ENCODE measurements at places on chromosomes 3 and 15.

- DNase-seq = no peak
Observed at GRCh38 chr3:49460956-49461355, 9.1 kb upstream of the DAG1 start.

GRCh38 chr3:122546151-122546550, 17.9 kb downstream of the PARP9 start:
- DNase-seq = no peak

GRCh38 chr3:128337305-128337704, 129.4 kb downstream of the DNAJB8 start:
- no peak for DNase-seq

- no peak for DNase-seq
Observed at GRCh38 chr3:27907929-27908328, 185.8 kb upstream of the EOMES start.

GRCh38 chr3:126329927-126330725, 27.1 kb downstream of the KLF15 start:
- no peak for DNase-seq

DNA sequence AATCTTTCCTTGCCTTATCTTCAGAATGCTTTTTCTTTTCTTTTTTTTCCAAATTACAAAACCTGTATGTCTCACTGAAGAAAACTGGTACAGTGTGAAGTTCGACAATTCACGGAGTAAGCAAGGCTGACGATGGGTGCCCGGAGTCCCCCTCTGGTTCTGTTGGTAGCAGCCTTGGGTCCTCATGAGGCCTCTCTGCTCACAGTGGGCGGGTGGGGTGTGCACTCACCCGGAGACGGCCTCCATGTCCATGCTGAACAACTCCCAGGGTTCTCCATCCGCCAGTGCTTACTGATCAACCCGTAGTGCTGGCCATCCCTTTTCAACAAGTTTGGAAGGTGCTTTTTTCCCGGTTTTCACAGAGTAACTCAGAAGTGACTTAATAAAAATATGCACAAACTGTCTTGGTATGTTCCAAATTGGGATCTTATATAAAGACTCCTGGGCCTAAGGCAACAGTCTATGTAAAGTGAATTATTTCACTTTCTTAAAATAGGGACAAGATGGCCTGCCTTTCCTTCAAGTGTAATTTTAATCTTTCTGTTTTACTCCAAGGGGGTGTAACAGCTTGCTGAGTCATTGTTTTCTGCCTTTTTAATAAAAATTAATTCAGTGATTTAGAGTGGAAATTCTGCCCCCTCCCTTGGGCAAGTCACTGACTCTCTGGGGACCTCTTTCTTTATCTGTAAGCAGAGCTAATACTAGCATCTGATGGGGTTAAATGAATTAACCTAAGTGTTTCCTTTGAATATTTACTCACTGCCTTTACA, 23.7 kb downstream of the LRRK1 start:
- no peak for DNase-seq

DNA sequence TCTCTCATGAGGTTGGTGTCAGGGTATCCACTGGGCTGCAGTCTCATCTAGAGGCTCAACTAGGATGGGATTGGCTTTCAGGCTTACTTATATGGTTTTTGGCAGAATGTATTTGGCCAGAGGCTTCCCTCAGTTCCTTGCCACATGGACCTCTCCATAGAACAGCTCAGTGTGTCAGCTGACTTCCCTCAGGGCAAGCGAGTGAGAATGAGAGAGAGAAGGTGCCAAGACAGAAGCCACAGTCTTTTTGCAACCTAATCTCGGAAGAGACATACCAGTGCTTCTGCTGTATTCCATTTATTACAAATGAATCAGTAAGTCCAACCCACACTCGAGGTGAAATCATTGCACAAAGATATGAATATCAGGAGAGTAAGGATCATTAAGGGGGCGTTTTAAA, 129.2 kb downstream of the CCNL1 start:
- no peak for DNase-seq

DNA sequence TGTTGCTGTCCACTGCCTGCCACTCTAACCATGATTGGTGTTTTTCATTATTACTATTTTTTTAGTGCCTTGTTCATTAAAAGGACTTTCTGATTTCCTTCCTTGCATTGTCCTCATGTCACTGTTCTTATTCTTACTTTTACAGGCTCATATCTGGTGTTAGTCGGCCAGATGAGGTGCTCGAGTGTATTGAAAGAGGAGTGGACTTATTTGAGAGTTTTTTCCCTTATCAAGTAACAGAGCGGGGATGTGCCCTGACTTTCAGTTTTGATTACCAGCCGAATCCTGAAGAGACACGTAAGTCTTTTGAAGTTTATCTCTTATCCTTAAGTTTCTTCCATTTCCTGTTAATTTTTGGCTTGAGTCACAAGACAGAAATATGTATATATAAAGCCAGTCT, 23.2 kb downstream of the QTRT2 start:
- no peak for DNase-seq

GRCh38 chr3:45975686-45976085, 19.9 kb downstream of the FYCO1 start:
- DNase-seq = no peak

- DNase-seq = no peak
Observed at GRCh38 chr15:70524470-70524869, 238.9 kb downstream of the UACA start.

- no peak for DNase-seq
Observed at GRCh38 chr3:19559724-19560442, 374.1 kb downstream of the EFHB start.

DNA sequence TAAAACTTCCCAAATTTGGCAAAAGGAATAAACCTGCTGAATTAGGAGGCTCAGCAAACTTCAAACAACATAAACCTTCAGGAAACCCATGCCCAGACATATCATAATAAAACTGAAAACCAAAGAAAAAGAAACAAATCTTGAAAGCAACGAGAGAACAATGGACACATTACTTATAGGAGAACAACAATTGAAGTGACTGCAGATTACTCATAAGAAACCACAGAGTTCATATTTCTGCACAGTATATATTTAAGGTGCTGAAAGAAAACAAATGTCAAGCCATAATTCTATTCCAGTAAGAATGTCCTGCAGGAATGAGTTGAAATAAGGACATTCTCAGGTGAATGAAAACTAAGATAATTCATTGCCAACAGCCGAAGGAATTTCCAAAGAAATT, 80.8 kb upstream of the PROK2 start:
- DNase-seq = no peak

- DNase-seq = no peak
Observed at GRCh38 chr3:149507491-149508324, 33.2 kb downstream of the TM4SF4 start.

DNA sequence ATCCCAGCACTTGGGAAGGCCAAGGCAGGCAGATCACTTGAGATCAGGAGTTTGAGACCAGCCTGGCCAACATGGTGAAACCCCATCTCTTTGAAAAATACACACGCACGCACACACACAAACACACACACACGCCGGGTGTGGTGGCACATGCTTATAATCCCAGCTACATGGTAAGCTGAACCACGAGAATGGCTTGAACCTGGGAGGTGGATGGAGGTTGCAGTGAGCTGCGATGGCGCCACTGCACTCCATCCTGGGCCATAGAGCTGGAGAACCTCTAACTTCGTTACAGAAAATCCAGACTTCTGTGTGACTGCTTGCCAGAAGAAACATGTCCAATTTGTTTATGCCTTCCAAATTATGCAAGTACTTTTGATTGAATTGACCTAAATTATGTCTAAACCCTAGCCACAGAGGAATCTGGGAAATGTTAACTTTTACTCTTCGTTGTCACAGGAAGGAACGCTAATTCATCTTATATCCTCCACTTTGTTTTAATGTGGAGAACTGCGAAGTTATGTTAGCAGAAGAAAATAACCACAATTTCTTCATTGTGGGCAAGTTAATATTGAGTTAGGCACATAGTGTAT, 21.7 kb downstream of the TRIM59 start:
- DNase-seq = no peak

DNA sequence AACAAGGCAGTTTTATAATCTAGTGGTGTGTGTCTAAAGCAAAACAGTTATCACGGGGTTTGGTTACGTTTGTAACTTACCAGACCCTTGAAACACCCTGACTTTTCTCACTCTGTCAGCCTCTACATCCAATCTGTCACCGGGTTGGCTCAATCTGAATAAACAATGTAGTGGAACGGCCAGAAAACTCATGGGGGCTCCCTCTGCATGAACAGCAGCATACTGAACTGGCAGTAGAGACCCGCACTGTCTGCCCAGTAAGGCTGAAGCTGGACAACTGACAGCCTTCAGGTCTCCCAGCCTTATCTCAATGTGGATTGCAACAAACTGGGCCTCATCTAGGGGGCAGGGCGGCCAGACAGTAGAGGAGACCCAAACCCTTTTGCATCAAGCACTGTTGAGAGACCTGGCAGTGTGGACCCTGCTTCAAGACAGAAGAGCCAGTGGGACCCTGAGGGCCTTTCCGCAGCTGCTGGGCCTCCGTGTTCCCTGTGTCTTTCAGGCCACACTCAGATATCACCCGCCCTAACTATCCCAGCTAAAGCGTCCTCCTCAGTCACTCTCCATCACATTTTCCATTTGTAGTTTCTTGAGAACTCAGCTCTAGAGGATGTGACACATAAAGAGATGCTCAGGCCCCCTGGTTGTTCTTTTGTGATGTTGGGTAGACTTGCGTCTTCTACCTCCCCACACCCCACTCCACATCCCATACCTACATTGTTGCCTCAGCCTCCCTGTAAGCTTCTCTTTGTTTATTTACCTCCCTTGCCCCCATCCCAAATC, 181.2 kb upstream of the NR2E3 start:
- DNase-seq = no peak

GRCh38 chr3:68667346-68667745, 265.0 kb downstream of the TAFA4 start:
- DNase-seq = no peak

DNA sequence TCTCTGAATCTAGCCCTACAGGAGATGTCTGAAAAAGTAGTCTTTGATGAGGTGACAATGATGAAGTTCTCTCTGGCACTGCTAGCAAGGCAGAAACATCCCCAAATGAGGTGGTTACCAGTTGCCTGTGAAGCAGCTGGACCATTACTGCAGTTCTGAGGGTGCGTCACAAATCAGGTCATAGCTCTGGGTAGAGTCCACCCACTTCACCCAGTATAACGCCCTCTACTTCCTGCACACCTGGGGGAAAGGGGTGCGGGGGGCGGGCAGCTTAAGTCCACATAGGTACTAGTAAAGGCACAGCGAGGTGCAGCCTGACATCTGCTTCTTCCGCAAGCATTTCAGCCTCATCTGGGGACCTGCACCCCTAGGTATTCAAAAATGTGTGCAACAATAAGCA, 13.4 kb upstream of the SATB1 start:
- DNase-seq = peak; percentile 7

- DNase-seq = no peak
Observed at GRCh38 chr3:45123030-45123429, 23.1 kb downstream of the CDCP1 start.

- no peak for DNase-seq
Observed at GRCh38 chr3:105979961-105980360, 111.1 kb upstream of the CBLB start.

- DNase-seq = no peak
Observed at GRCh38 chr3:146134348-146135117, 26.5 kb downstream of the PLOD2 start.

All from stimulated activated CD4-positive, alpha-beta T cell treated with anti-CD3 and anti-CD28 coated beads, Interleukin-15, amount 100 ng/mL, for 1 hour (primary cell).